Esophagus squamous epithelium (tissue), 5 donors: ENCODE measurements at places on chromosomes 3 and 15.

DNA sequence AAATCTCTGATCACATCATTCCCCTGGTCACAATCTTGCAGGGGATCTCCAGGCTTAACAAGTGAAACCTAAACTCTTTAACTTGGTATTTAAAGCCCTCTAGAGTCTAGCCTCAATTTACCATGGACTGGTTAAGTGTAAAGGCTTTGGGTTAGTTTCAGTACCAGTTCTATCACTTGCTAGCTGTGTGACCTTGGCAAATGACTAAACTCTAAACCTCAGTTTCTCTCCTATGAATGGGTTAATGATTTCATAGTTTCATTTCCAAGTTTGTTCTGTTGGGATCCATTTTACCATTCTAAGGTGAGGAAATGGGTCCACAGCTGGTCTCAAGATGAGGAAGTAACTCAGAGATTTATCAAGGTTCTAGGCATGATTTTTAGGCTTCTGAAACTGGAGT, 38.8 kb upstream of the TIMP4 start:
- DNase-seq, result no peak

DNA sequence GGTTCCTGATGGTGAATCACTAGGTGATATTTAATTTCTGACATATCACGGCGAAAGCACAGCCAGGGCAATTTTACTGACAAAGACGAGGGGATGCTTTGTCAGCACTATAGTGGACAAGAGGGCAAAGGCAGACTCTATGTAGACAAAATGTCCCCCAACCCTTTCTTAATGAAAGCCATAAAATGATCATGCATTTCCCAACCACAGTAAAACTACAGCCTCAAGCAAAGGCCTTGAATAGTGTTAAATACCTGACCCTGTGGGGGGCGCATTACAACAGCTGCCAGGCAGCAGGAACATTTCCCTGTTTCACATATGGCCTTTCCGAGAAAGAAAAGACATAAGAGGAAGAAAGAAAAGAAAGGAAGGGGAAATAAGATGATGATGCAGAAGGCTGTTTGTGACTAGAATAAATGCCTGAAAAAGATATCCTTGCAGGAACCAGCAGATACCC, 49.5 kb downstream of the GLDN start:
- no peak for DNase-seq

DNA sequence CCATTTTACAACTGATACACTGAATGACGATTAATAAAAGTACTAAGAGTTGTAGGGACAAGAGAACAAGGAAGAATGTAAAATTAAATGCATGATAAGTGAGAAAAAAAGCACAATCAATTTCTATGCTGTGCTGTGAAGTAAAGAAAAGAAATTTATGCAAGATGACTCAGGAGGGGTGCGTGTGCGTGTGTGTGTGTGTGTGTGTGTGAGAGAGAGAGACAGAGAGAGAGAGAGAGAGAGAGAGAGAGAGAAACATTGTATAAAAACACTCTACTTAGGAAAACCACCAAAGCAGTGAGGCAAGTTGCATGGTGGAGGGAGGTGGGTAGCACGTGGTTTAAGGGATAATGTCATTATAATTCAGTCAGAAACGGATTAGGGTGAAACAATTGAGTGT, 580.8 kb upstream of the ALCAM start:
- no peak for DNase-seq

GRCh38 chr3:146594843-146595482, 10.2 kb downstream of the PLSCR5 start:
- DNase-seq, result no peak

DNA sequence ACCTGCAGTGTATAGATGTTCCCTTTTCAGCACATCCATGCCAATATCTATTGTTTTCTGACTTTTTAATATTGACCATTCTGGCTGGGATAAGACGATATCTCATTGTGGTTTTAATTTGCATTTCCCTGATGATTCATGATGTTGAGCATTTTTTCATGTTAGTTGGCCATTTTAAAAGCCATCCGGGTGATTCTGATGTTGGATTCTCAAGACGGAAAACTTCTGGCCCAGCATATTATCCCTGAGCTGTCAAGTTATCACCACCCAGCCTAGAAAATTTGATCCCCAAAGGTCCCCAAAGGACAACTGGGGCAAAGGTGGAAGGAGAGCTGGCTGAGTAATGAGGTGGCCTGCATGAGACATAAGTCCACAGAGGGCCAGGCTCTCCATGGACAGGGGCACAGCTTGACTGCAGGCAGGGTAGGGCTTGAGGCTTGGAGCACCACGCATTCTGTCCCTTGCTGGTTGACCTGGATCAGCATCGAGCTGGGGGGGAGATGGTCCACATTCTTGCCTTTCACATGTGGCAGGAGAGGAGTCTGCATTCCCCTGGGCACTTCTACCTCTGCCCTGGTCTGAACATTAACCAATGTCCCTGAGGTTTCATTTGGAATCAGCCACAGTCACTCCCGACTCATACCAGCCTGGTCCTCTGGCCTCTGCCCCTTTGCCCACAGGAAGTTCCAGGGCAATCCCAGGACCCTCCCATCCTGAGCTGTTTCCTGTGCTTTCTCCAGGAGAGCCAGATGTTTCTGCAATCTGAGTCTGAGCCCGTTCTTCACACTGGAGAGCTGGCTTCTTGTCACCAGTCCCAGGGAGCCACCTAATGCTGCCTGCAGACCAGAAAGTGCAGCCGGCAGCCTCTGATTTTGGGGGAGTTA, 69.2 kb downstream of the ISG20 start:
- DNase-seq, result no peak

DNA sequence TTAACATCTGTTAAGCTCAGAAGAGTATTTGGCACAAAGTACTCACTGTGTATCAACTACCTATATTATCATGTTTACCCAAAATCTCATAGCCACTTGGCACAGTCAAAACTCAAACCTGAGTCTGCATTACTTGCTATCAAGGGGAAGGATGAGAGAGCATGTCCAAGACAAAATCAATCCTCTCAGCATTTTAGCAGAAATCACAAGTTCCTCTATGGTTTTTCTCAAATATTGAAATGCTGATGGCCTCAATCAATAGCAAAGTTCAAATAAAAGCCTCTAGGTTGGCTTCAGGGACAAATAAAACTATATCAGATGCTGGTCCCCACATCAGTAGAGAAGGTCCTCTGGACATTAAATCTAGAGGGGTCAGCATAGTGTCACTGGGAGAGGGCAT, 14.3 kb downstream of the TBC1D2B start:
- DNase-seq, result no peak

- DNase-seq, result no peak
These were observed 69.4 kb upstream of the FOXP1 start for GRCh38 chr3:71652781-71653413.

DNA sequence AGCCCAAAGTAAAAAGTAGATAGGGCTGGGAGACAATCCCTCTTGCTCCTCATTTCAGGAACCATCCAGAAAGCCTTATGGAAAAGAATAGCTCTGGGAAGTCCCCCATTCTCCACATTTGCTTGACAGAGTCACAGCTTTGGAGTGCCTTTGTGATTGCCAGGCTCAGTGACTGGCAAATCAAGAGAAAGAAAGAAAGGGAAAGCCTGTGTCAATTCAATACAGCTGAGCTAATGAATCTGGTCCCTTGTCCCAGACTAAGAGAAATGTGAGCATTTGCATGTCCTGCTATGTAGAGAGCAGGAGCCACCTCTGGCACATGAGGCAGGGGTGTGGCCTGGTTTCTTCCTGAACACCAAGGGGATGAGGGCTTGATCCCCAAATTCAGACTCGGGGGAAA, 14.9 kb upstream of the CTNNB1 start:
- DNase-seq, result no peak

GRCh38 chr3:177594096-177594495, 396.8 kb upstream of the TBL1XR1 start:
- DNase-seq, result no peak

- DNase-seq, result no peak
These were observed 93.2 kb upstream of the CCDC80 start for GRCh38 chr3:112734171-112734570.

DNA sequence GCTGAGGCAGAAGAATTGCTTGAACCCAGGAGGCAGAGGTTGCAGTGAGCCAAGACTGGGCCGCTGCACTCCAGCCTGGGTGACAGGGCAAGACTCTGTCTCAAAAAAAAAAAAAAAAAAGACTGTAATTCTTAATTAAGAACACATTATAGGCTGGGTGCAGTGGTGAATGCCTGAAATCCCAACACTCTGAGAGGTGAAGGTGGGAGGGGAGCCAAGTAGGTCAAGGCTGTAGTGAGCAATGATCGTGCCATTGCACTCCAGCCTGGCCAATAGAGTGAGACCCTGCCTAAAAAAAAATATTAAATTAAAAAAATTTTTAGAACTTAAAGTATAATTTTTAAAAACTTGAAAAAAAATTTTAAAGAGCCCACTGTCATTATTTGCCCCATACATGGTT, 13.4 kb upstream of the ARPIN start:
- DNase-seq, result no peak

- no peak for DNase-seq
These were observed 19.8 kb upstream of the PIGZ start for GRCh38 chr3:196988241-196989029.

- DNase-seq, result no peak
These were observed 78.5 kb upstream of the PRR20G start for GRCh38 chr3:127366383-127366782.

DNA sequence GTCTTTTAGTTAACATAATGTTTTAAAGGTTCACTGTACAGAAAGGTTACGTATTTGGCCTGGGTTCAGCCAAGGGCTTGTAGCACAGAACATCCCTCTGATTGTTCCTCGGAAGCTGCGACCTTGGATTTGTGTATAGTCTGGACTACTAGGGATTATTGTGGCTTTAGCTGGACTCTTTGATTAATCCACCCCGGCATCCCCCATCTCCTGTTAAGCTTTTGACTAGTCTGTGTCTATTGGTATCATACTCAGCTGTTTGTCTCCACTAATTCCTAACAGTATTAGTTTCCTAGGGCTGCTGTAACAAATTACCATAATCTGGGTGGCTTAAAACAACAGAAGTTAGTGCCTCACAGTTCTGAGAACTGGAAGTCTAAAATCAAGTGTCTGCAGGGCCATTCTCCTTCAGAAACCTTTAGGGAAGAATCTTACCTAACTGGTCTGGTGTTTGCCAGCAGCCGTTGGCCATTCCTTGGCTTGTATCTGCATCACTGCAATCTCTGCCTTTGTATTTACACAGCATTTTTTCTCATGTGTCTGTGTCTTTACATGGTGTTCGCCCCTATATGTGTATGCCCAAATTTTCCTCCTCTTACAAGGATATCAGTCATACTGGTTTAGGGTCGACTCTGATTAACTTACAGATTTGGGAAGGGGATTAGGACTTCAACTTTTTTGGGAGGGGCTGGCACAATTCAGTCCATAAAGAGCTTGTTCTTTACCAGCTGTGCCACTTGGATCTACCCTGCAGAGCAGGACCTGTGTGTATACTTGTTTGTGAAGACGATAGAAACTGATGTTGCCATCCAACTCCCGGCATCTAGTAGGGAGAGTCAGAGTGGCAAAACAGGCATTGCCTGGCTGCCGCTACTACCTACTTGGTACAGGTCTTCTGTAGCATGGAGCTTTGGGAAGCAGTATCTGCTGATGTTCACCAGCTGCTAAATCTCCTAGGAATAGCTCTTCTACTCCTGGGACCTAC, 117.8 kb downstream of the UBE2E2 start:
- DNase-seq, result no peak

DNA sequence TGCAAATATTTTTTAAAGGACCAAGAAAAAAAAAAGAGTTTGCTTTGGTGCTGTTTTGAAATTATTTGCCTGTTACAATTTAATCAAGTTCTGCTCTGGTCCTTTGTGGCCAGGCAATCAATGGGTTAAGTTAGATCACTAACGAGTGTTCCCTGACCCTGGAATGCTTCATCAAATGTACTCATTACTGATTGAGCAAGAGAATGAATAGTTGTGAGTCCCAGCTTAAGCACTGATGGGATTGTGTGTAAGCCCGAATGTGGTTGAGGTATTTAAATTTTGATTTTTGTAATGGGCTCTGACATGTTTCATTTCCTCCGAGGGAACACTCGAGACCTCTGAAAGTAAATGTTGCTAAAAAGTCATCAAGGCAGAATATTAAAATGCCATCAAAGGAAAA, 699.1 kb downstream of the MCTP2 start:
- DNase-seq, result no peak

- no peak for DNase-seq
These were observed 27.7 kb upstream of the PCOLCE2 start for GRCh38 chr3:142916605-142917004.

- DNase-seq, result peak; percentile 38
These were observed 1.8 kb downstream of the BCL6 start for GRCh38 chr3:187743195-187744141.

DNA sequence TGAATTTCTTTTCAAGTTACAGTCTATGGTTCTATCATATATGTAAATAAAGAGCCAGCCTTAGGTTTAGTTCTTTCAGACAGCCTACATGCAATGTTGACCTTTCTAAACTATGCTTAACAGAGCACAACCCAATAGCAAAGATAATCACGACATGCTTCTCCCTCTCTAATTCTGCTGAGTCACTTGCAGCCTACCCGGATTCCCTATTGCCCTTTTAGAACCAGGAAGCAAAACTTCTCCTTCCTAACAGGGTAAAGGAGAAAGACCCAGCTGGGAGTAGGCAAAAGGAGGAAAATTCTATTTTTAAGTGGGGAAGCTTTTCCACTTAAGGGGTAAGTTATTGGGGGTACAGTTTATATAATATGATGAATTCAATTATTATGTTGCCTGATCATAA, 79.3 kb downstream of the SLC7A14 start:
- DNase-seq, result no peak

DNA sequence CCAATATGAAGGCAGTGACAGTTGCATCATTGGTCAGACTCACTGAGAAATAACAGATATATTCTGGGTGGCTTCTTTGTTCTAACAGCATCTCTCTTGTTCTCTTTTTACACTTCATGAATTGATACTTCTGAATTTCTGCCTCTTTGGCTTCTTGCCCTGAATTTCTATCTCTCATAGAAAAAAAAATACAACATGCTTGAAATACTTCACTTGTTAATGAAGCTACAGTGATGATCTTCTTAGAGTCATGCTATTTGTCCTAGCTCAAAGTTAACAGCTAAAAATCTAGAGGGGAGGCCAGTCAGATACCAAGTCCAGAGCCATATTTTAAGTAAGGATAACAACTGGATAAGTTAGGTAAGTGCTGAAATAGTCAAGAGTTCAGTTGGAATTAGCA, 597.2 kb upstream of the AGTR1 start:
- DNase-seq, result no peak

GRCh38 chr3:132090921-132091320, 56.1 kb upstream of the CPNE4 start:
- DNase-seq, result no peak
